ENCODE measurements at places on chromosomes 5 and 9.

- no peak for DNase-seq
Observed at GRCh38 chr5:73137563-73138530, 17.5 kb downstream of the TMEM171 start.

DNA sequence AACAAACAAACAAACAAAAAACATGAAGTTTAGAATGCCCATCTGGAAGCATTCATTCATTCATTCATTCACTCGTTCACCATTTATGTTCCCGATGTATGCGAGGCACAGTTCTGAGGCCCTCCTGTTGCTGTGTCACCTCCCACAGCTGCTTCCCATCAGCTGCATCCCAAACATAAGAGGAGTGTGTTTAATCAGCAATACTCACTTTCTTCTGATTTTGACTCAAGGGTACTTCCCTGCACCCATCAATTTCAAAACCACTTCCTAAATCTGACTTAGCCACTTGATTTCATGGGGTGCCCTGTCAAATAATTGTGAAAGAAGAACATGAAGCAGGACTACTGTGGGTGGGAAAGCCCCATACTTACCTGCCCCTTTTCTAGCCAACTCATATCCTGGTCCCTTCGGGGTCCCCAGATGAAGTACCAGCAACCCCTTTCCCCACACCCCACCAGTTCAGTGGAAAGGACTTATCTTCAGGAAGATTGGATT is 128.0 kb upstream of the IL12B start:
- DNase-seq = no peak

- no peak for DNase-seq
Observed at GRCh38 chr5:157188270-157188669, 7.6 kb downstream of the ITK start.

GRCh38 chr9:134390537-134390936 is 64.3 kb downstream of the RXRA start:
- DNase-seq = no peak

DNA sequence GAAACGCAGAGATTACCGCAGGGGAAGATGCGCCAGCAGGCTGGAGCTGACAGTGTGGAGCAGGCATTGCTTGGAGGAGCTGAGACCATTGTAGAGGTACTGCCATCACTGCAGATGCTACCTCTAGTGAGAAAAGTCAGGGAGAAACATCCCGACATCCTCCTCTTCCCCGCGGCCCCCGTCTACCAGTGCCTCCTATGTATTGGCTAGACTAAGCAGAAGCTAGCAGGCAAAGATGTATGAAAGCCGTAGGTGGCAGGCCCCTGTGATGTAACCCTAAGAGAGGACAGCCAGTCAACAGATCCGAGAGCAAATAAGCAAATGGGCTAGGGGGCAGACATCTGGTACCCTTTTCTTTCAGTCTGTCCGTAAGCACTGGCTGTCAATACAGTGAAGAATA is 115.5 kb upstream of the ACTBL2 start:
- no peak for DNase-seq

Measured in Kasumi-1 (cell line).